ENCODE measurements at places on chromosomes 6 and 20.
A peak's percentile ranks its signal among the peaks of the same experiment; 100 is the strongest.

GRCh38 chr6:49980898-49981297 is 11.5 kb upstream of the DEFB113 start:
- DNase-seq = no peak

DNA sequence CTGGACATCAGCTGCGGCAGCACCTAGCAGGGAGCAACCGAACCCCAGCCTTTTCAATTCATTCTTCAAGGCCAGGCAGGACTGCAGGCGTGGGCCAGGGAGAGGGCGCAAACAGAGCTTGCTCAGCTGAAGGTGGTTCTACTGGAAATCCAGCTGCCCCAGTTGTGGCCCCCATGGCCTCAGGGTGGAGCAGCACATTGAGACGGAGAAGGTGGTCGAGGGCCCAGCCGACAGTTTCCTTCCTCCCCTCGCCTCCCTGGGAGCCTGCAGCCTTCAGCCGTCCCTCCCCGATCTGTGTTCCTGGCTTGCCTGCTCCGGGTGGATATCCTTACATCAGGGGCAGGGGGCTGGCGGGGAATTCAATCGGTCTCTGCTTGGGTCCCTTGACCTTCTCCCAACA is 217.8 kb downstream of the ANKRD60 start:
- peak; percentile 47 for DNase-seq

GRCh38 chr6:13479206-13479800 is 8.1 kb downstream of the GFOD1 start:
- DNase-seq = no peak

- no peak for DNase-seq
These were observed 144.9 kb downstream of the SOX4 start for GRCh38 chr6:21738180-21739094.

DNA sequence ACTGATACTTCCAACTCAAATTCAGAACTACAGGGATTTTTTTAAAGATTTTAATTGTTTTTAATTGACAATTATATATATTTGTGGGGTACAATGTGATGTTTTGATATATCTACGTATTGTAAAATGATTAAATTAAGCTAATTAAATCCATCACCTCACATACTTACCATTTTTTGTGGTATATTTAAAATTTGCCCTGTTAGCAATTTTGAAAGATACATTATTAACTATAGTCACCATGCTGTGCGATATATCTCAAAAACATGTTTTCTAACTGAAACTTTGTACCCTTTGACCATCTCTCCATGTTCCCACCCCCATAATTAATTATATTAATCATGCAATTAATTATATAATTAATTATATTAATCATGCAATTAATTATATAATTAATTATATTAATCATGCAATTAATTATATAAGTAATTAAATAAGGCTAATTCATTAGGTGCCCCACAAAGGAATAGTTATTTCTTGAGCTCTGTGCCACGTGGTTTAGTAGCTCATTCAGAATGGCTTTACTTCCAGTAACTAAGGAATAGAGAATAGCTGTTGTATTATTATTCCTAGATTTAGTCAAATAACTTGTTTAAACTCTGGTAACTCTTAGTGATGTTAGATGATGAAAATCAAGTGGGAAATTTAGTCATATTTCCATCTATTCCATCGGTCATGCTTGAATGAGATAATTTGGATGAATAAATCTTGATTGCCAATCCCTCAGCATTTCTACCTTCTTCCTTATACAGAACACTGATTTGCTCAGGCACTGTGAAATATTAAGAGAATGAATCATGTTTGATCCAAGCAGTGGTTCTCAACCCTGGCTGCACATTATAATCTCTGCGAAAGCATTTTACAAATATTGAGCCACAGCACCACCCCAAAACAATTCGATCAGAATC is 25.1 kb downstream of the LOC128125822 start:
- DNase-seq = no peak

- no peak for DNase-seq
These were observed 53.5 kb downstream of the ZDHHC14 start for GRCh38 chr6:157434349-157435033.

GRCh38 chr6:89975991-89976693 is 81.9 kb downstream of the GJA10 start:
- DNase-seq = no peak

DNA sequence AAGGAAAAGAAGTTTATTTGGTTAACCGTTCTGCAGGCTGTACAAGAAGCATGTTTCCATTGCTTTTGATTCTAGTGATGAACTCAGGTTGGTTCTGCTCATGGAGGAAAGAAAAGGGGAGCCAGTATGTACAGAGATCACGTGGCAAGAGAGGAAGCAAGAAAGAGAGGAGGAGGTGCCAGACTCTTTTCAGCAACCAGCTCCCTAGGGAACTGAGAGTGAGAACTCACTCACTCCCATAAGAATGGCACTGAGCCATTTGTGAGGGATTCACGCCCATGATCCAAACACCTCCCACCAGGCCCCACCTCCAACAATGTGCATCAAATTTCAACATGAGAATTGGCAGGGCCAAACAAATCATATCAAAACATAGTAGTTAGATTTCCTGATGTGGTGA is 649.1 kb downstream of the EPM2A start:
- no peak for DNase-seq

- no peak for DNase-seq
These were observed 5.1 kb upstream of the MBOAT1 start for GRCh38 chr6:20217324-20217855.

GRCh38 chr6:18260448-18261106 is 3.8 kb downstream of the DEK start:
- DNase-seq = no peak

GRCh38 chr6:138757136-138757535 is 16.4 kb upstream of the CCDC28A start:
- DNase-seq = no peak

GRCh38 chr6:47672816-47673215 is 25.6 kb upstream of the ADGRF4 start:
- DNase-seq = no peak

Data from type B pancreatic cell (in vitro differentiated cells).